ENCODE measurements at places on chromosomes 7 and 10.

GRCh38 chr7:108525985-108526767 lies at the start of gene PNPLA8:
Gene PNPLA8 (minus strand): TSS chr7:108526135. CDS start chr7:108515491, 10,644 bp downstream.
- DNase-seq: peak; percentile 98

- DNase-seq: no peak
Observed at GRCh38 chr7:24456526-24457218, 116.6 kb upstream of the PALS2 start.

DNA sequence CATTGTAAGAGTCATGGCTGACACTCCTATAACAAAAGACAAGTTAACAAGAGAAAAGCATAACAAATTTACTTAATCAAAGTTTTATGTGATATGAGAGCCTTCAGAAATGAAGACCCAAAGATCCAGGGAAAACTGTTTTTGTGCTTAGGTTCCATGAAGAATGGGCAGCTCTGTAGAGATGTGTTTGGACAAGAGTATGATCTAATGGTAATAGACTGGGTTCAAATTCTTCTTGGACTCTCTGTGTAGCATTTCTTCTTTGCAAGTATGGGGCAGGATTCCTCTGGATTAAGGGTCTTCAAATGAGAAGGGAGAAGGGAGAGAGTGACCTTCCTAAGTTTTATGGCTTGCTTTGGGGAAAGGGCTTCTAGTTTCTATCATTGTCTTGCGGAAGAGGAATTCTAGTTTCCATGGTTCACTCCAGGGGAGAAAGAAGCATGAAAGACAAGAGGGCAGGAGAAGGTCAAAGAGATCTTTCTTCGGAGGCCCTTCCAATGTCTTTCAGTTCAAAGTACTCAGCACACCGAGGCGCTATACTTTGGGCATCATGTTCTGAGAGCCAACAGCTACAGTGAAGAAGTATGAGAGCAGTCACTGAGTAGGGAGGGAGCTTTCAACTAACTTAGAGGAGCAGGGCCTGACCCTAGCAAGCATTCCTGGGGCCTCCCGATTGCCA lies 15.4 kb downstream of the IFIT3 start:
- DNase-seq: no peak

GRCh38 chr10:29896053-29896452 lies 163.3 kb downstream of the JCAD start:
- DNase-seq: no peak

DNA sequence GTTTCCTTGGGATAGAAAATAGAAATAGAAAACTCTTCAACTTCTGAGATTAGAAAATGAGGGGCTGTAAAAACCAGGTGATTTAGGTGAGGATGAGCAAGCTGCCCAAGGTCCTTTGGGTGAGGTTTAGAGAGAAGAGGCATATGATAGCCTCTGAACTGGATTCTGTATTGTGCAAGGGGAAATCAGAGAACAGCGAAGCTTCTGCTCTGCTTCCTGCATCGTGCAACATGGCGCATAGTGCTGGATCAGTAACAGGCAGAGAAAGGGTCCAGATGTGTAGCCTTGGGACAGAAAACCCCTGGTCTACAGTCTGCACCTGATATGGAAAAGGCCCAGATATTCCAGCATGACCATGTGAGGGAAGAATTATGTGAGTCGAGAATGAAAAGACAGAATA lies 121.7 kb downstream of the MBL2 start:
- DNase-seq: no peak

- no peak for DNase-seq
Observed at GRCh38 chr10:128596906-128597305, 470.7 kb upstream of the MKI67 start.

DNA sequence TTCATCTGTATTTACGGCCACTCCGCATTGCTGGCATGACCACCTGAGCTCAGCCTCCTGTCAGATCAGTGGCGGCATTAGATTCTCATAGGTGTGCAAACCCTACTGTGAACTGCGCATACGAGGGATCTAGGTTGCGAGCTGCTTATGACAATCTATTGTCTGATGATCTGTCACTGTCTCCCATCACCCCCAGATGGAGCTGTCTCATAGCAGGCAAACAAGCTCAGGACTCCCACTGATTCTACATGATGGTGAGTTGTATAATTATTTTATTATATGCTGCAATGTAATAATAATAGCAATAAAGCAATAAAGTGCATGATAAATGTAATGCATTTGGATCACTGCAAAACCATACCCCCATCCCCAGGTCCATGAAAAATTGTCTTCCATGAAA lies 1172.9 kb upstream of the AUTS2 start:
- no peak for DNase-seq

GRCh38 chr7:47326220-47326619 lies 255.7 kb downstream of the TNS3 start:
- DNase-seq: no peak

GRCh38 chr10:132245056-132245455 lies 58.3 kb downstream of the DPYSL4 start:
- no peak for DNase-seq

DNA sequence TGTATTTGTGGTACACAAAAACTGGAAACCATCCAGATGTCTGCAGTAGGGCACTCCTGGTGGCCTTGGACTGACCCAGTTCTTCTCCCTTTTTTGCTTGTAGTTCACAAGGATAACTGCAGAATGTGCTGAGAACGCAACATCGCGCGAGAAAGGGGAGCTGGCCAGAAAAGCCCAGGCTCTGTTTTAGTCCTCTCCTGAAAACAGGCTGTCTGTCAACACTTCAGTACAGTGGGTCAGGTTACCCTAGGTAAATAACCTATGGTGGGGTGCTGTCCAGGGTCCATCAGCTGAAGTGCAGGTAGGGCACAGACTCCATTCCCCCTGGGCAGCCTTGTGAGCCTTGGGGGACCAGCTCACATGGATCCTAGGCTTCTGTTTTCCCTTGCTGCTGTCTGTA lies 495.8 kb downstream of the MDFIC start:
- no peak for DNase-seq

GRCh38 chr7:107982042-107982840 lies 20.7 kb downstream of the LAMB1 start:
- DNase-seq: no peak

DNA sequence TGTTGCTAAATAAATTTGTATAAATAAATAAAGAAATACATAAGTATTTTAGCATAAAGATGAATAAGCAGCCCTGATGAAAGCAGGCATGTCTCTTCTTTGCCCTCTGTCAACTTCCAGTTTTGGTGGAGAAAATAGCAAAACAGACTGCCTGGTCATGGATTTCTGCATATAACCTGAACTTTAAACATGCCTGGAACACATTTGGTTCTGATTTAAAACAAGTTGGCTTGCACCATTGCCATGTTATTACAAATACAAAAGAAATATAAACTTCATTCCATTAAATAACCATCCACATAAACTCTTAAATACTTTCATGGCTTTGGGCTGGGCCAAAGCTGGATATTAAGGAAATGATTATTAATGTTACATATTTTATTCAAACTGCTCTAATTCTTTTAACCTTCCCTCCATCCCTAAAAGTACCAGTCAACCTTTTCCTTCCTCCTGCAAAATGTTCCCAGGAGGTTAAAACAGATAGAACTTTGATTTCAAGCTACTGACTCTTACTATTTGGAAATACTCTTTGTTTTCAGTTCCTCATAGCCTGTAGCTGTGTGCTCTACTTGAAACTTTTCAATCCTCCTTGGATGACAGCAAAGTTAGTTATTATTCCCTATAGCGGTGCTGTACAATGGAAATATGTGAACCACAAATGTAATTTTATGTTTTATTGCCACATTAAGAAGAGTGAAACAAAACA lies 96.3 kb downstream of the BICC1 start:
- no peak for DNase-seq

DNA sequence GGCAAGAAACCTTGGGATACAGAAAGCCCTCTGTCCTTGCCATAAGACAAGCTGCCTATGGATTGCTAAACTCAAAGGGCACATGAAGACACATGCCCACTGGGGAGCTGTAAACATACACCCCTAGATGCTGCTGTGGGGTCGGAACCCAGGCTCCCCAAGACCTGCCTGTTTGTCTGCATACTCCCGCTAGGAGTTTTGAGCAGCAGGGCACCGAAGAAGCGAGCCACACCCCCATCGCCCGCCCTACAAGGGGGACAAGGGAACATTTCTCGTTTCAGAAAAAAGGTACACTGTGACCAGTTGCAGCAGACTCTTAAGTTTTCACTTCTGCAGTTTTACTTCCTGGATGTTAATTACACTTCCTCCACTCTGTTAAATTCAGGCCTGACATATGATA lies 680.2 kb upstream of the GHITM start:
- no peak for DNase-seq

- no peak for DNase-seq
Observed at GRCh38 chr10:86330778-86331763, 35.5 kb downstream of the GRID1 start.

DNA sequence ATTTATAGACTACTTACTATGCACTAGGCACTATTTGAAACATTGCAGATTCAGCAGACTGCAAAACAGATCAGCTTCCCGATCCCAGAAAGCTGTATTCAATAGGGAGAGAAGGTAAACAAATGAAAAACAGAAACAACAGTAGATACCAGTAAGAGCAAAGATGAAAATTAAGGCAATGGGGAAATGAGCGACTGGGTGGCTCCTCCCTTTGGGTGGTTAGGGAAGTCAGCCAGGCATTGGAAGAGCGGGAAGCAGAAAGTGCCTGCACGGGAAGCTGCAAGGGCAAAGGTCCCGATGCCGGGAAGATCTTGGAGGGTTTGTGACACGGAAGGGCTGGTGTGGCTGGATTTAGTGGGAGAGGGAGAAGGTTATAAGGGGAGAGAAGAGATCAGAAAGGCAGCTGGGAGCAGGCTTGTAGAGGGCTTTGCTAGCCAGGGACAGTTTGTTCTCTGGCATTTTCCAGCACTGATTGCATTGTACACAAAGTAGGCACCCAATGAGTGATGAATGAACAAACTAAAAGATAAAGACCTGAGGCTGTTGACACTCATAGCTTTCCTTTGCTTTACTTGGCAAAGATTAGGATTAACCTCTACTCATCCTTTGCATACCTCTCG lies 67.8 kb downstream of the NAMPT start:
- no peak for DNase-seq

DNA sequence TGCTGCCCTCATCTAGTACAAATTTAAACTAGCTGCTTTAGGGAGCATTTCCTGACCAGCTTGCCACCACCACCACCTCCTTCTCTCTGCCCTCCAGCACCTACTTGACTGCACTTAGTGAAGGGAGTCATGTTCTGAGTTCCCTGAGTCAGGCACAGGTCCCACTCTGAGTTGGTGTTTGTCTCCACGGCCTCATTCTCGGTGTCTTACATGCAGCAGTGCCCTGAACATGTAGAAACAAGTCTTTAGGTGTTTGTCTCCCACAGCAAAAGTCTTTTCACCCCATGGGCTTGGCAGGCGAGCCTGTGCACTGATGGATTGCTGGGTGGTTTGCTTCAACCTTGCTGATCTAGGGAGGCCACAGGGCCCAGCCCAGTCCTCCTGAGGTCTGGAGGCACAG lies 16.9 kb downstream of the TSPAN14 start:
- no peak for DNase-seq

DNA sequence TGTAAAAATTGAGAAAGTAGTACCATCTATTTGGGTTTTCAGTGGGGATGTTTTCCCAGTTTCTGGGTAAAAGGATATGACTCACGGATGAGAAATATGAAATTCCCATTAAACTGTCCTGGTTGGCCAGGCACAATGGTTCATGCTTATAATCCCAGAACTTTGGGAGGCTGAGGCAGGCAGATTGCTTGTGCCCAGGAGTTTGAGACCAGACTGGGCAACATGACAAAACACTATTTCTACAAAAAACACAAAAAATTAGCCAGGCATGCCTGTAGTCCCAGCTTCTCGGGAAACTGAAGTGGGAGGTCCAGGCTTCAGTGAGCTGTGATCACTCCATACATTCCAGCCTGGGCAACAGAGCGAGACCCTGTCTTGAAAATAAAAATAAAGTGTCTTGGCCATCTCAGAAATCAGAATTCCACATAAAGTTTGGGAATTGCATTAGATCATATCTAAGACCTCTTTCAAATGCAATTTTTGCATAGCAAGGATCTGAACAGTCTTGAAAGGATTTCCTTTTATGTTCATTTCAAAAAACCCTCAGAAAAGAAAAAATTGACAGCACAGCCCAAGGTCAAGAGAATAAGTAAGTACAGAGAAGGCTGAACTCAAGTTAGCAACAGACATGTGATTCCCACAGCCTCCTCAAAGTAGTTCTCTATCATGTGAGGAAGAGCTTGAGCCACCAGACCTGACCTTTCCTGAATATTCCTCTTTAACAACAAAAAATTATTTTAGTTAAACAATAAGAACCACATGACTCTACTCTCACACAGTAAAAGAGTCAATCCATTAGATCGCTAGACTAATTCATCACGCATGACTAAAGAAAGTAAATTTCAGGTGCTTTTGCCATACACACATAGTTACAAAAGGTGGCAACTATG lies 141.5 kb upstream of the CAV2 start:
- no peak for DNase-seq

GRCh38 chr10:15813415-15813814 lies 46.9 kb downstream of the MINDY3 start:
- no peak for DNase-seq
